ENCODE measurements at places on chromosomes 4 and X.

DNA sequence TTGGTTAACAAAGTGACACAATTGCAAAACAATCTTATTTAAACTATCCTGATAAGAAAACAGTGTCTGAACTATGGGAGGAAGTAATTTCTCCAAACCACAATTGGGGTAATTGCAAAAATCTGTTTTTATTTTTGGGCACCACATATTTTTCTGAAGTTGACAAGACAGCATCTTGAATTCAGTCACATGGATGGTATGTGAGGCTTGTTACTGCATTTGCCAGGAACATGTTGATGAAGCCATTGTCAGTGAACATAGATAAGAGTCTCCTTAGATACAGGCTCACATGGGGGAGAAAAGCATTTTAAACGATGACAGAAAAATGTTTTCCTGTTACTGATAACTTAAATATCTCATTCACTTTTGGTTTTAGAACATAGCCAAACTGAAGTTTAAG, 5.5 kb upstream of the USP53 start:
- ATAC-seq, result no peak

- ATAC-seq, result peak; percentile 67
These were observed at the start of gene RNF212 for GRCh38 chr4:1113311-1114009. TSS of gene RNF212 (minus strand) at chr4:1113564. CDS start at chr4:1113464, 100 bp downstream.

DNA sequence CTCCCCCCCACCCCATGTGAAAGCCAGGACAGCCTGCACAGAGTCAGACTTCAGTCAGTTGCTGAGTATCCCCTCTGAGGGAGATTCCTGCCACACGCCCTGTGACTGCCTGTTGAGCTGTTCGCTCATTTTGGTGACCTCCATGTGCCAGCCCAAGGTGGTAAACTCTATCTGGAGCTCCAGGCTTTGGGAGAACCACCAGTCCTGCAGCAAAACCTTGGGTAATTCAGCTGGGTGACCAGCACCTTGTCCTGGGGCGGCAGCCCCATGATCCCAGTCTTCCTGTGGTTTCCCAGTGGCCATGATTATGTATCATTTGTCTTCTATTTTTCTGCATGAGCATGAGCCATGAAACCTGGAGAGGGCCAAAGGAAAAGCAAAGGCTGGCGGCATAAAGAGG, 73.4 kb downstream of the NBDY start:
- no peak for ATAC-seq

GRCh38 chr4:77777135-77777807, 41.9 kb downstream of the CNOT6L start:
- peak; percentile 80 for ATAC-seq

DNA sequence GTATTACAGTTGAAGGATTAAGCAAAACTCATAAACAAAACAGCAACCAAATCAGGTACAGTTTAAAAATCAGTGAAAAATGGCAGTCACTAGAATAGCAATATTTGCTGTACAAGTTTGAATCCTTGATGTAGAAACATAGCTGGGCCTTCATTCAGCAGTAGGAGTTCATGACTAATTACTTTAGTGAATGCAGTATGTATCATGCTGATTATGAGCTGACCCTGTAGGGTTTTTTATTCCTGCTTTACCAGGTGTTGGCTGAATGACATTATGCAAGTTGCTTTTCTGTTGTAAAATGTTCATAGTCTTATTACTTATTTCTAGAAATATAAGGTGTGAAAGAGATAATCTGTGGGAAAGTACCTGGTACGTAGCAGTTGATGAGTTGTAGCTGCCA, 179.6 kb downstream of the CCSER1 start:
- ATAC-seq, result peak; percentile 35

GRCh38 chr4:47705326-47705981, 132.4 kb downstream of the CORIN start:
- no peak for ATAC-seq

GRCh38 chr4:164319688-164320087, 434.2 kb upstream of the SMIM31 start:
- ATAC-seq, result no peak

- ATAC-seq, result no peak
These were observed 466.2 kb downstream of the PDGFC start for GRCh38 chr4:156505341-156505955.

GRCh38 chr4:120293341-120293740, 226.7 kb upstream of the MAD2L1 start:
- ATAC-seq, result no peak

- ATAC-seq, result no peak
These were observed 15.8 kb upstream of the KLF8 start for GRCh38 chrX:56216332-56216731.

GRCh38 chrX:44873415-44874276, 658 bp downstream of the KDM6A start:
- ATAC-seq, result peak; percentile 6

- ATAC-seq, result peak; percentile 89
These were observed 13.0 kb upstream of the RHOH start for GRCh38 chr4:40183615-40184411.

GRCh38 chr4:21535898-21536297, 412.7 kb downstream of the KCNIP4 start:
- ATAC-seq, result no peak

DNA sequence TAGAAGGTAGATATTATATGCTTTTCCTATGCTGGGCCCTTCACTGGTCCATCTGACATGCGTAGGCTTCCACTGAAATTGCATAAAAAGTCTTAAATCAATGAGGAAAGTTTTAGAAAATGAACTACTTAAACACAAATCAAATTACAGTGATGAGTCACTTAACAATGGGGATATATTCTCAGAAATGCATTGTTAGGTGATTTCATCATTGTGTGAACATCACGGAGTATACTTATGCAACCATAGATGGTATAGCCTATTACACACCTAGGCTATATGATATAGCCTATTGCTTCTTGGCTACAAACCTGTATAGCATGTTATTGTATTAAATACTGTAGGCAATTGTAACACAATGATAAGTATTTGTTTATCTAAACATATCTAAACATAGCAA, 10.3 kb downstream of the STAP1 start:
- no peak for ATAC-seq

GRCh38 chr4:31021008-31021407, 300.8 kb downstream of the PCDH7 start:
- no peak for ATAC-seq

DNA sequence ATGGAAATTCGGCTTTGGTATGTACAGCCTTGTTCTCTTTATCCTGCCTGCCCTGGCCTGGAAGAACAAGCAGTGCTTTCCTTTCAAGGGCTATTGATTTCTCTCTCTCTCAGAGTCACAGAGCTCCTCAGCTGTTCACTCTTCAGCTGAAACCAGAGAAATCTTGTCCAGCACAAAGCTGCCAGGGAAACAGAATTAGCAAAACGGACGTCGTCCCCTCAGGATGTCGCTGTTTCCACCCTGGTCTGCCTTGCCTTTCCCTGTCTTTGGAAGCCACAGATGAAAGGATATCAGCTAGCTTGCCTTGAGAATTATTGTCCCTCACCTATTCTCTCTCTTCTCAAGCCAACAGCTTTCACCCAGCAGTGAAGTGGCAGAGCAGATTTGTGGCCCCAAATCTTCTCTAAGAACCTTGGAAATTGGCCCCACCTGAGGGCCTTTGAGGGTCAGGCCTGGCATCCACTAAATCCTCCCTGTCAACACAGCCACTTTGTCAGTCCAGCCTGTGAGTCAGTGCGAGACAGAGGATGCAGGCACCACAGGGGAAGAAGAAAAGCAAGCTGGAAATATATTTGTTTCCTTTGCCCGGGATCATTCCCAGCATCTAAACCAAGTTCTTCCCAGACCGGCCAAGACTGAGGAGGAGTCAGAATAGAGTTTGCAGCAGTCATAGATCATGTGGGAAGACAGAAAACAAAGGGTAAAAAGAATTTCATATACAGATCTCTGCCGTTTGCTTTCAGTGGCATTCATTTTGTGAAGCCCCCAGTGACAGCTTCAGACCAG, 63.8 kb upstream of the MTM1 start:
- ATAC-seq, result no peak

All from activated T-helper 17 cell treated with anti-CD3 and anti-CD28 coated beads, Interleukin-2, amount 50 U/mL, for 72 hours (primary cell).